Nephron progenitor cell (in vitro differentiated cells): ENCODE measurements at places on chromosomes 12 and 14.

DNA sequence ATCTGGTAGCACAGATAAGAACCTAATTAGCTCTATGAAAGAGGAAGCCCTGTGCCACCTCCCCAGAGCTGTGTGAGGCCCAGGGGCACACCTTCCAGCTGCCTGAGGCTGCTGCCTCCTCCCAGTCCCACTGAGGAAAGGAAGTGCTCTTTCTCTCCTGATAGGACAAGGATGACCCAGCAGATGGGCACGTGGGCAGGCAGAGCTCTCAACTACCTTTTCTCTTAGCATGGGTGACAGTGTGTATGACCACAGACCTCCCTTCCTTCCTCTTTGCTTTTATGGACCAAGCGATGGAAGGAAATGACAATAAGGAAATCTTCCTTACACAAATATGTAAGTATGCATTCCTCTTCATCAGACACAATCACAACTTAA, 127.6 kb upstream of the AMIGO2 start:
- no peak for DNase-seq

GRCh38 chr12:129138776-129139175, 285.5 kb downstream of the GLT1D1 start:
- no peak for DNase-seq

GRCh38 chr14:32304296-32304695, 24.8 kb upstream of the AKAP6 start:
- no peak for DNase-seq

DNA sequence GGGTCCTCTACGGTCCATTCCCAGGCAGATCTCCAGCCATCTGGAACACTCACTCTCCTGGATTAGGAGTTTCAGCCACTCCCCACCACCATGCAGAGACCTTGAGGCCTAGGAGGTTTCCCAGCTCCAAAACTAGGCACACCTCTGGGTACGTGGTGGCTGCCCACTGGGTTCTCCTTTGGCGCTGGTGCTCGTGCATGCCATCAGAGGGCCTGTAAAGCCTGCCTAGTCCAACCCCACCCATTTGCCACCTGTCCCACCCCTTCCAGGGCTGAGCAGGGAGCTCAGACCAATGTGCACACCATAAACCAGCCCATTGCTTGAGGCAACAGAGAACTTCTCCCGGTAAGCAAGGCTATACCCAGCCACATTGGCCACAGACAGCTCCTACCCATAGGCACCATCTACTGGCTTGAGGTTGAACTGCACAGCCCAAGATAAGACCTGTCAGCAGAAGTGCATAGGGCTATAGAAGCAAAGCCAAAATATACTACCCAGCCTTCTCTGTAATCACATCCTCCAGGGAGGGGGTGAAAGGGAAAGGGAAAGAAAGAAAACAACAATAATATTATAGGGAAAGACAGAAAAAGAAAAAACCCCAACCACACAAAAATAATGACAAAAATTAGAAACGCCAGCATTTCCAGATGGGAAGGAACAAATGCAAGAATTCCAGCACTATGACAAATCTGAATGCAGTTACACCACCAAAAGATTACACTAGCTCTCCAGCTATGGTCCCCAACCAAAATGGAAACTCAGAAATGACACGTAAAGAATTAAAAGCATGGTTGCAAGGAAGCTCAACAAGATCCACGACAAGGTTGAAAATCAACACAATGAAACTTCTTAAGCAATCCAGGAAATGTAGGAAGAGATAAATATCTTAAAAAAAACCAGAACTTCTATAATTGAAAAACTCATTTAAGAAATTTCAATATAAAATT, 111.9 kb upstream of the CCDC175 start:
- peak; percentile 55 for DNase-seq

DNA sequence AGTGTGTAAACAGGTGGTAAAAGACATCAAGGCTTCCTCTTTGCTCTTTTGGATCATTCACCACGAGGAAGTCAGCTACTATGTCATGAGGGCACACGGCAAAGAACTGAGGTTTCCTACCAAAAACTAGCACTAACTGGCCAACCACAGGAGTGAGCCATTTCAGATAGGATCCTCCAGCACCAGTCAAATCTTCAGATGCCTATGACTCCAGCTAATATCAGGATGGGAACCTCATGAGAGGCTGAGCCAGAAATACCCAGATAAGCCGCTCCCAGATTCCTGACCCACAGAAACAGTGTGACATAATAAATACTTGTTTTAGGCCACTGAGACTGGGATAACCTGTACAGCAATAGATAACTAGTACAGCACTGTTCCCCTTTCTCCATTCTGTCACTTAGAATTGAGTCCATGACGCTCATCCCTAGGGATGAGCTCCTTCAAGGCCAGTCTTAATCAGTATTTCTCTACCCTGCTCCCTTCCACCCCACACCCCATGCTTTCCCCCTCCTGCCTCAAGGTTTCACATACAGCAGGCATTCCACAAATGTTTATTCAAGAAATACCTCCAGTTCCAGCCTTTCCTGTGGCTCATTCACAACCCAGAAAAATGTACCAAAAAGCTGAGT, 68.4 kb downstream of the PPM1H start:
- peak; percentile 10 for DNase-seq

- DNase-seq: no peak
These were observed 84.6 kb downstream of the SETD3 start for GRCh38 chr14:99395909-99396530.
